ENCODE measurements at places on chromosomes 1 and 21.

DNA sequence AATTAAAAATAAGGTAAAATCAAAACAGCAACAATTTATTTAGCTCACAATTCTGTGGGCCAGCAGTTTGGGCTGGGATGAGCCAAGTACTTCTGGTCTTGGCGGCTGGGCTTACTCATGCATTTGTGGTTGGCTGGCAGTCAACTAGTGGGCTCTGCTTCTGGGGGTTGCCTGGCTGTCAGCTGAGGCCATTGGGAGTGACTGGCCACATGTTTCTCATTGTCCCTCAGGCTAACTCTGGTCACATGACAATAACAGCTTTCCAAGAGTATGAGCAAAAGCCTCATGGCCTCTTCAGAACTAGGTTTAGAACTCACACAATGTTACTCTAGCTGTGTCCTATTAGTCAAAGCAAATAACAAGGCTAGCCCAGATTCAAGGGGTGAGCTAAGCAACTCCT is 15.6 kb upstream of the CHIA start:
- peak; percentile 9 for DNase-seq

DNA sequence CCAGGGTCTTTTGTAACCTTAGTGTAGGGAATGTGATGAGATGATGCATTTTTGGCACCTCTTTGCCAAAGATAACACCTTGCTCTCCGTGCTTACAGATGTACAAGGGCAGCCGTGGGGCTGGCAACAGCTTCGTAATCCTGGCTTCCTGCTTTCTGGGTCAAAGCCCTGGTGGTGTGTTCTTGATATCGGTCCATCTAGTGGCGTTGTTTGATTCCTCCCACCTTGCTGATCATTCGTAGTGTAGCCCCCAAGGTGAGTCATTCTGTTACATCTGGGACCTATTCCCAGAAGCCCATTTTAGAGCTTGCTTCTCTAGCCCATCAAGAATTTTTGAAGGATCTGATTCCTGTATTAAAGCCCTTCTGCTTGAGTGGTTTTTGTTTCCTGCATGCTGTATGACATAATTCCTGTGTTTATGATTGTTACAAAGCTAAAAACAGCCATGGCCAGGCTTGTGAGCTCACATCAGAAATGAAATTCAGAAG is 7.0 kb upstream of the CCT8 start:
- no peak for DNase-seq

DNA sequence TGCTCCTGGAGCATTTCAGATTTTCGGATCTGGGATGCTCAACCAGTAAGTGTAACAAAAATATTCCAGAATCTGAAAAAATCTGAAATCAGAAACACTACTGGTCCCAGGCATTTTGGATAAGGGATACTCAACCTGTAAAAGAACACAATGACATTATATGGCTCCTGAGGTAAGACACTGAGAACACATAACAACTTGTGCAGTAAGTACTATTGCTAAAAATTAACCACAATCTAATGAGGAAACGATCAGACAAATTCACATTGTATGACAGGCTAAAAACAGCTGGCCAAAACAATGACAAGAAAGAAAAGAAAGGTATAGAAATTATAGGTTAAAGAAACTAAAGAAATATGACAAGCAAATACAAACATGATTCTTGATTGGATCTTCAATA is 54.9 kb downstream of the LTN1 start:
- DNase-seq: no peak

DNA sequence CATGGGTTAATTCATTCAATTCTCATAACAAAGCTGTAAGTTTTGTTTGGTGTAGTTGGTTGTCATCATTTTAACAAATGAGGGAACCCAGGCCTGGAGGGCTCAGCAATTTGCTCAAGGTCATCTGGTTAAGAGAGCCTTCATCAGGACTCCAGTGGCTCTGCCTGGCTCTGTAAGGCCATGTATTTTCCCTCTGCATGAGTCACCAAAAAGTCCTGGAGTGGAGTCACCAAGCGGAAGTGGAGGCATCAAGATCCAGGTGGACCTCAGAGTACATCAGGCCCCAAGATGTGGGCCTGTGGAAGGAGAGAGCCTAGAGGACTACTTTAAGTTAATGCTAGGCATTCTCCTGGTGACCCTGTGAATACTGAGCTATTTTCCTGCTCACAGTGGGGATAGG is 30.0 kb upstream of the RBM15 start:
- DNase-seq: no peak

- no peak for DNase-seq
Observed at GRCh38 chr1:211695135-211695816, 19.9 kb upstream of the NEK2 start.

GRCh38 chr1:198927129-198927528 is 288.3 kb downstream of the PTPRC start:
- no peak for DNase-seq

DNA sequence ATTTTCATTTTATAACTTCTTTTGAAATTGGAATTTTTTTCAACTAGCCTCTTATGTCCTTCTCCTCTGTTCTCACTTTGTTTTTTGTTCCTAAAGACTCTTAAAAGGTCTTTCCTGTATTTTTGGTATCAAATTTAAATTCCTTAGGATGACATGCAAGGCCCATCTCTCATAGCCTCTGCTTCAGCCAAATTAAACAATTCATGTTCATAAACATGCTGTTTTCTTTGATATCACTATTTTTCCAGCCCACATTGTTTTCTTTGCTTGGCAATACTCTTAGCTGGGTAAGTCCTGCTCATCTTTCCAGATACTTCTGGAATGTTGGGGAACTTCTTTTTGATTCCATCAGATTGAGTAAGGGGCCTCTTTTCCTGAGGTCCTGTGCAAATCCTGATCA is 55.8 kb upstream of the GPR88 start:
- DNase-seq: no peak

All from HS-27A (cell line).